ENCODE measurements at places on chromosomes 7 and 10. TPM values are rescaled to one million over a fixed set of nuclear protein-coding genes. Genes with fewer than 3 reads are reported as not detected.

Gene ZNF92
- total RNA-seq: 2.5 TPM

Gene CISD1
- total RNA-seq: 22.4 TPM

Gene ITIH5
- total RNA-seq: 3.6 TPM

Gene NUTM2A
- total RNA-seq: 0.46 TPM

Gene SDHAF3
- total RNA-seq: 4.3 TPM

Gene MCM10
- total RNA-seq: 2.0 TPM

Gene FBXW4
- total RNA-seq: 32.0 TPM

Gene SPDYE5
- not detected for total RNA-seq

Gene CPA4
- 140 TPM for total RNA-seq

Gene CARD11
- not detected for total RNA-seq

Gene MRPS16
- 43.9 TPM for total RNA-seq

Gene TRIM24
- 4.8 TPM for total RNA-seq

Gene SPDYE6
- total RNA-seq: not detected

Gene CNNM1
- 0.17 TPM for total RNA-seq

Gene ANKRD16
- 14.1 TPM for total RNA-seq

Gene CYP26A1
- total RNA-seq: not detected

Gene PTPRZ1
- 0.46 TPM for total RNA-seq

Gene GIMAP5
- not detected for total RNA-seq
